NAMALWA (cell line): ENCODE measurements at places on chromosomes 16 and 17.

GRCh38 chr17:58391302-58391984 lies 25.9 kb downstream of the RNF43 start:
- no peak for DNase-seq

DNA sequence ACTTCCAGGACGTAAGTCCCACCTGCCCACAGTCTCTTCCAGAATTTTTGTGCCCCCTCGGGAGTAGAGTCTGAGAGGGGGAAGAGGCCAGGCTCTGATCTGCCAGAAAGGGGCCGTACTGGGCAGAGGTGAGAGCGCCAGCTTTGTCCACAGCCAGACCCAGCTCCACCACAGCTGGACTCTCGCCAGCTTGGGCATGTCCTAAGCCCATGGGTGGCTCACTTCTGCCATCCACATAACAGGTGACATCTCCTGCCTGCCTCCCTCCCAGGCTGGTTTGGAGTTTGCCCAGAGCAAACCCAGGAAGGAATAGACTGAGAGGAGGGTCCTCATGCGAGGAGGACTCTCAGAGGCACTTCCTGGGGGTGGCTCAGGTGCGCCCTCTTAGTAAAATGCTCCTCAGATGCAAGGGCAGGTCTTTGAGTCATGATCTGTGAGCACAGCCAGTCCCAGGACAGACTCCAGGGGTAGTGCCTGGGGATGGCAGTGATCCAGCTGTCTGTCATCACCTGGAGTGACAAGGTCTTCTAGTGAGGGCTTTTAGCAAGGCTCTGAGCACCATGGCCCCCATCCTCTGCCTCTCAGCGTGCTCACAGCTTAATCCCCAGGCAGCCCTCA lies 89.2 kb downstream of the AMFR start:
- no peak for DNase-seq

DNA sequence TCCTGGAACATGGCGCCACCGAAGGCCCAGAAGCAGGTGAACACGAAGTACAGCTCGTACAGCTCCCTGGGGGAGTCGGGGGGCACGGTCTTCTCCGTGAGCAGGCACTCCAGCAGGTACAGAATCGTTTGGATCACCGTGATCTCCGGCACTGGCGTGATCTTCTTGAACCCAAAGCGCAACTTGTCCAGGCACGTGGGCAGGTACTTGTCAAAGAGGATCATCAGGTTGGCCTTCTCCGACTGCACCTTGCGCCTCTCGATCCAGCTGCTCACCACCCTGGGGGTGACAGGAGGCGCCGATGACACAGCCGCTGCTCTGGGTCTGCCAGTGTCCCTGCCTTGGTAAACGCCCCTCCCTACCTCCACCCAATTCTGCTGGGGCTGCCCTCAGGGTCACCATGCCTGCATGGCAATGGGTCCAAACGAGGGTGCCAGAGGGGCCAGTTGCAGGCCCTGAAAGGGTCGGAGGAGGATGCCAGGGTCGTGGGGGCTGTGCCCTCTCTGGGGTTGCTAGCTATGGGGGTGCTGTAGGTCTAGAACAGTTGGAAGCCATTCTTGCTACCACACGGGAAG lies 90.9 kb downstream of the DNAH17 start:
- DNase-seq, result no peak

GRCh38 chr17:39738983-39739884 lies 1.5 kb downstream of the GRB7 start:
- no peak for DNase-seq

DNA sequence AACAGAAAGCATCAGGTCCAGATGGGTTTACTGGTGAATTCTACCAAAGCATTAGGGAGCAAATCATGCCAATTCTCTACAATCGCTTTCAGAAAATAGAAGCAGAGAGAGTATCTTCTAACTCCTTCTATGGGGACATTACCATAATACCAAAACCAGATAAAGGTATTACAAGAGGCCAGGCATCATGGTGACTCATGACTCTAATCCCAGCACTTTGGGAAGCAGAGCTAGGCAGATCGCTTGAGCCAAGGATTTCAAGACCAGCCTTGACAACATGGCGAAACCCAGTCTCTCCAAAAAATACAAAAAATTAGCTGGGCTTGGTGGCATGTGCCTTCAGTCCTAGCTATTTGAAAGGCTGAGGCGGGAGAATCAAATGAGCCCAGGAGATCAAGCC lies 23.0 kb downstream of the HBQ1 start:
- no peak for DNase-seq

GRCh38 chr16:7366041-7366440 lies 33.4 kb downstream of the RBFOX1 start:
- no peak for DNase-seq

DNA sequence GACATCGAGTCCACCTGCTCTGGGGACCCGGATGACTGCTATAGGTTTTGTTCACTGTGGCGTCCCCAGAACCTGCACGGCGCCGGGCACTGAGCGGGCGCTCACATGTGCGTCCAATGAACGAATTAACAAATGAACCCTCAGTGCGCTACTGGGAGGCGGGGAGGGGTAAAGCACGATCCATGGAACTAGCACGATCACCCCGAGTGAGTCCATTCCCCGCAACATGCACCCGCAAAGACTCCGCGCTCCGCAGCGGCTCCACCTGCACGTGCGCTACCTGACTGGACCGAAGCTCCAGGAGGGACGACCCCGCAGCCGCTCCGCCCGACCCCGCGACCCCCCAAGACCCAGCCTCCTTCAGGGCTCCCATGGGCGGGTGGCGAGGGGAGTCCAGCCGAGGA lies 491 bp downstream of the TRAP1 start:
- DNase-seq, result peak; percentile 74

DNA sequence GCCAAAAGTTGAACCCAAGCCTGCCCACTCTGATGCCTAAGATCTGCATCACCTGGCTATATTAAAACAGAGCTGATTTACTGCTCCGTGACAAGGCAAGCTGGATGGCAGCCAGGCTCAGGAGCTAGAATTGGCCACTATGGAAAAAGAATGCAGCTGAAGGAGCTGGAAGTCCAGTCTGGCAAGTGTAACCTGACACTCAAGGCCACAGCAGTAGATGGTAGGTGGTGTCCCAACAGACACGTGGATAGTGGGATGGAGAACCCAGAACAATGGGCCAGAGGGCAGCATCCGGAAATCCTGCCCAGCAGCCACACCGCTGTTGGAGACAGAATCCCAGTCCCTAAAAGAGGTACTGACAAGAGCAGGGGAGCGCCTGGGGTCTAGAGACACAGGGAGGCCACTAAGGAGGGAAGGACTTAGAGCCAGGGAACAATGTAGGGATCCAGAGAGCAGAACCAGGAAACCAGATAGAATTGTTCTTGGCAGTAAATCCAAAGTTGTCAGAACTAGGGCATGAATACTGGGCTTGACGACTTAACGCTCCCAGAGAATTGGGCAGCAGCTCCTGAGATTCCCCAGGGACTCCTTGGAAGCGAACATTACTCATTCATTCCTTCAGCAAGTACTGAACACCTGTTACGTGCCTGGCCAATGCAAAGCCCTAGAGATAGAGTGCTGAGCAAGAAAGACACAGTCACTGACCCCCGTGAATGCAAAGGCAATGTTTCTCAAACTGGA lies 85.7 kb downstream of the CDYL2 start:
- DNase-seq, result no peak
